ENCODE measurements at places on chromosomes 4 and X.

DNA sequence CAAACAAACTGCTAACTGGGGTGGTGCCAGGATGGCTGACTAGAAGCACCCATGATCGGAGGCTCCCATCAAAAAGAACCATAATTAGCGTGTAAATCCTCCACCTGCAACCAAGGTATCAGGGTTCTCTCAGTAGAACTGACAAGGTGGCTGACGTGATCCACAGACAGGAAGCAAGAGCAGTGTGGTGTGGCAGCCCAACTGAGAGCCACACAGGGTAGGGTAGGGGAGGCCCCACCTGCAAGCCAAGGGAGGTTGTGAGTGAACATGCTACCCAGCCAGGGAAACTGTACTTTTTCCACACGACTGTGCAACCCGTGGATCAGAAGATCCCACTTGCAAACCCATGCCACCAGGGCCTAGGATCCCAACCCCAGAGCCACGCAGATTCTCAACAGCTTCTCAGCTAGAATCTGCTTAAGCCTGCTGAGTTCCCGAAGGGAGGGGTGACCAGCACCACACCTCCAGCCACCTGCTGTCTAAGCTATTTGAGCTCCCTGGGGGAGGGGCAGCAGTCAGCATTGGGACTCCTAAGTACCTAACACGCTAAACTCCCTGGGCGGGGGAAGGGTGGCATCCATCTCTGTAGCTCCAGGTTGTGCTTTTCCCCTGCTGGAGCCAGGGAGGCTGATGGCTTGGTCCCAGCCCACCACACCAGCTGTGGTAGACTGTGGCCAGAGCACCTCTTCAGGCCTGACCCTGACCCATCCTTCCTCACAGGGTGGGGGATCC, 425.1 kb downstream of the GPM6A start:
- DNase-seq = no peak

DNA sequence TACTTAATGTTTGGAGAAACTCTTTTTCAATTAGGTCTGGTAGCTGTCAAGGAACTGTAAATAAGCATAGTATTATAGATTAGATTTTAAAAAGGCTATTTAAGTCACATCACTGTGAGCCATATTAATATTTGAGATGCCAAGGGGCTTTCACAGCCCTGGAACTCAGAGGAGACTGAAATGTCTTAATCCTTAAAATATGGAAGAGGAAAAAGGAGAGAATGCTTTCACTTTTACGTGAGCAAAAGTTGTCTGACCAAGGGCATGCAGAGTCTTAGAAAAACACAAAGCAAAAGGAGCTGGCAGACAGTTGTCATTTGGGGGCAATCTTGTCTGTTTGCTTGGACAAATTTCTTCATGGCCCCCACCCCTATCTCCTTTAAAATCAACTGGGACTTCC, 253.2 kb upstream of the IGFBP7 start:
- no peak for DNase-seq

DNA sequence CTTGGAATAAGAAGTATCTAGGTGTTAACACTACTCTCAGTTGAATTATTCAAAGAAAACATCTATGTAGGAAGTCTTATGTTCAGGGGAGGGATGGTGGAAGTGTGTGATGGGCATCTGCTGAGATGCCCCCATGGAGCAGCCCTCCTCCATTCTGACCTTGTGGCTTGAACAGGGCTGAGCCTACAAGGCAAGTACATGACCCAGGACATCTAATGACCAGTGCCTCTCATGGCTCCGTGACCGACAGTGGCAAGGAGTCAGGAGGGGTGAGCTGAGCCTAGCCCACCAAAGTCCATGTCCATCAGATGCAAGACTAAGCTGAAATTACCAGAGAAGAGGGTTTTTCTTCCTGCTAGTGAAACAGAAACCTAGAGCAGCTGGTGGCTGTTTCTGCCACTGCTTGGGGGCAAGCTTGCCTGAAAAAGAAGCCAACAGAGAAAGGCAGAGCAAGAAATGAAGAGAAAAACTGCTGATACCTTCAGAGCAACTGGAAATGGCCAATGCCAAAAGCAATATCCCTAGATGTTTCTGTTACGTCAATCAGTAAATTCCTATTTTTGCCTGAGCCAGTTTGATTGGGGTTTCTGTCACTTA, 113.5 kb downstream of the TSPAN5 start:
- DNase-seq = no peak

DNA sequence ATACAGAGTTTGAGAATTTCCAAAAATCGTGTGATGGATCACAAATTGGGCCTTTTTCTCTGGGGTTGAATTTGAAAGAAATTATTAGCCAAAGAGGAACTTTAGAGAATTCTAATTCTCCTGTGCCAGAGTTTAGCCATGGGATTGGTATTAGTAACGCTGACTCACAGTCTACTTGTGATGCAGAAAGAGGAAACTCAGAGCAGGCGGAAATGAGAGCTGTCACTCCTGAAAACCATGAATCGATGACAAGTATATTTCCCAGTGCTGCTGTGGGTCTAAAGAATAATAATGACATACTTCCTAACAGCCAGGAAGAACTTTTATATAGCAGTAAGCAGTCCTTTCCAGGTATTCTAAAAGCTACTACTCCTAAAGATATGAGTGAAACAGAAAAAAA, 64.9 kb downstream of the N4BP2 start:
- no peak for DNase-seq

GRCh38 chr4:55808632-55809031, 11.0 kb upstream of the EXOC1L start:
- DNase-seq = no peak

GRCh38 chr4:2335729-2336101, 73.8 kb upstream of the MXD4 start:
- DNase-seq = no peak

- DNase-seq = no peak
Observed at GRCh38 chr4:83335701-83336100, 1.1 kb upstream of the HPSE start.

DNA sequence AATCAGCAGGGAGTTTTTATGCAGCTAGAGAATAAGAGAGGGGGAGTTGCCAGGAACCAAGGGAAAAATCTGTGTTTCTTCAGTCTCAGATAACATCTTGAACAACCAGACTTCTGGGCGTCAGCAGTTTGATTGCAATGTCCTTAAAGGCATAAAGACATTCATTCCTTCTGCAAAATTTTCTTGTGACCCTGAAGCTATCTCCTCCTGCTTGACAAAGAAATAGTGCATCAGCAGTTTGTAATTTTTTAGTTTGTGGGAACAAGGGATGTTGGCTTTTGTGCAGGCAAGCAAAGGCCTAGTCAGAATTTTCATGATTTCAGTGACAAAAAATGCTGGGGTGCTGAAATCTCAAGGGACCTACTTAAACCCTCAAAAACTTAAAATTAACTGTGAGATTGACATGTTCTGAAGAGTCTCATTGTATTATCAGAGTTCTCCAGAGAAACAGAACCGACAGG, 125.8 kb upstream of the UNC5C start:
- no peak for DNase-seq

- DNase-seq = no peak
Observed at GRCh38 chr4:146072376-146072775, 103.1 kb upstream of the LSM6 start.

GRCh38 chr4:73674451-73674919, 54.2 kb upstream of the RASSF6 start:
- DNase-seq = no peak

GRCh38 chr4:121062521-121062920, 9.8 kb downstream of the NDNF start:
- DNase-seq = no peak

DNA sequence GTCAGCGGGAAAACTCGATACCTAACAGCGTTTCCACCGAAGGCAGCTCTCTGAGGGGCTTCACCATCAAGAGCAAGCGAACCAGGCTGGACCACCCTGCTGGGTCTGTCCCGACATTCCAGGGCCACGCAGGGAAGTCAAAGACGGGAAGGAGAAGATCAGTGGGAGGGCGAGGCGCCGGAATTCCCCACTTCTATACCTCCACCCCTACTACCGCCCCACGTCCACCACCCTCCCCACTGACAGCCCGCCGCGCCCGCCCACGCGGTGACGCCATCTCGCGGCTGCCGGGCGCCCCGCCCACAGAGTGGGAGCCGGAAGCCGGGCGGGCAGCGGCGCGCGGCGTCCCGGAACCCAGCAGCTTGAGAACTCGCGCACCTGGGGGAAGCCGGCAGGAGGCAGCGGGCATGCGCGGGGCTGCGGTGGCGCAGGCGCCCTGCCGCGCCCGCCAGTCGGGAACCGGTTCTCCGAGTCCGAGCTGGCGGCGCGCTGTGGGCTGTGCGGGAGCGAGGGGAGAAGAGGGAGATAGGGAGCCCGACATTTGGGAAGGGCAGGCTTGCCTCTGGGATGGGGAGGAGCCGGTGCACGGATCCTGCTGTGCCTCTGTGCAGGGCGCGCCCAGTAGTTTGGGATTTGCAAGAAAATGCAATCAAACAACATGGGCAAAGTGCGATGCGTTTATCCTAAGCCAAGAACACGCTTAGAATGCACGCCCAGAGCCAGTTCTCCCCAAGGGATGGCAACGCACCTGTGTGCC, 3.2 kb upstream of the STIM2 start:
- DNase-seq = peak; percentile 89

DNA sequence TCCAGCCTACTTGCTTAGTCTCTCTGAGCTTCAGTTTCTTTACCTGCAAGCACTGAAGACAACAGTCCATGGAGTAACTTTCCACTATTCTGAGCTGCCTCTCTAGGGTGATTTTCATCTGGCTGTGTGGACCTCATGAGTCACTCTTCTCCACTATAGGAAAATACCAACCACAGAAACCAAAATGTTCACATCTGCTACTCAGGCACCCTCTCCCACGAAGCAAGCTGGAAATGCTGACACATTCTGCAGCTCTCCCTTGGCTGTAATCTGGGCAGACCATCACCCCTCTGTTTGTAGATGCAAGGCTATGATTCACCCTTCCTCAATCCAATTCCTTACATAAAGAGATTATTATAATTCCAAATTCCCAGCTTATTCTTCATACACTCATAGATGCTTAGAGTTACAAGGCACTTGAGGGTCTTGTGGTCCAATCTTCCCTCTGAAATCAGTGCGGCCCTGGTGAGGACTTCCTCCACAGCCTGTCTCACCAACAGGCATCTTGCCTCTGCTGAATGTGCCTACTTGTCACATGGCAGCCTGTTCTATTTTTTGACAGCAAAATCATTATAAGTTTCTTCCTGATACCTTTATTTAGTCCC, 97.0 kb upstream of the LNX1 start:
- DNase-seq = peak; percentile 1

- no peak for DNase-seq
Observed at GRCh38 chr4:104064646-104065577, 345.1 kb upstream of the TACR3 start.

DNA sequence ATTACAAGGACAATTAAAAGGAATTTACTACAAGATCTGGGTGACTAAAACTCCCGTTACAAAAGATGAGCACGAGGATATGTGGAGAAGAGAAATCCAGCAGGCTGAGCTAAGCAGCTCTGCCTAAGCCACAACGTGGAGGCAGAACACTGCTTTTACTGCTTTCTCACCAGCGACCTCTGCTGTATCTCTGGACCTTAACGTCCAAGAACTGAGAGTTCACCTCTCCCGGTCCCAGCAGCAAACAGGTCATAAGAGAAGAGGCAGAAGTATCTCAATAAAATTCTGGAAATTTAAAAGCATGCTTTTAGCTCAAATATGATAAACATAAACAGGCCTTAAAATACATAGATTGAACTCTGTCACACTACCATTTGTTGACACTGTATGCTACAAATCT, 81.0 kb downstream of the ADGRA3 start:
- DNase-seq = no peak

GRCh38 chr4:12118651-12119213, 690.0 kb upstream of the HS3ST1 start:
- no peak for DNase-seq

GRCh38 chr4:82712561-82712960, 86.0 kb downstream of the SCD5 start:
- no peak for DNase-seq

- no peak for DNase-seq
Observed at GRCh38 chrX:129754056-129755024, 15.6 kb downstream of the XPNPEP2 start.

DNA sequence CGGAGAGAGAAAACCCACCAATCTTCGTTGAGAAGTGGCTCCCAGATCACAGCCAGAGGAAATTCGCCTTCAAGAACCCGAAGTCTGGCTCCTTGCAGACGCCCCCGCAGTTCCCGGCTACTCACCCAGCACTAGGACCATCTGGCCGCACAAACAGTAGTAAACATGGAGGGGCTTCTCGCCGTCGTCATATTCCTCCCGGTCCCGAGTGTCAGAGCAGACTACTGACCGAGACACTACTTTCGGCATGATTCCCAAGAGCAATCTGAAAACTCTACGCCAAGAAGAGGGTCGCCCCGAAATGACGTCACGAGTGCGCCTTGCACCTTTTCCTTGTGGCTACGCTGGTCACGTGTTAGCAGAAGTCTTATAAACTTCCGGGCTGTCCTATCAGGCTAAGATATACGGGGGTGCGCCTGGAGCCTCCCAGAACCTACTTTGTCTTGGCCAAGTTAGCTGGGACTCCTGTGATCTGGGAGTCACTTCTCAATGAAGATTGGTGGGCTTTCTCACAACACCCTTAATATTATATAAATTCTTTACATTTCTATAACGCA, at the start of gene STEEP1:
Gene STEEP1 (minus strand): TSS at position 303 of the 557 bp plus-strand sequence. CDS start 54 bp downstream, at position 249.
- DNase-seq = peak; percentile 68

GRCh38 chr4:7434766-7435150, at the start of gene PSAPL1:
TSS of gene PSAPL1 (minus strand) at chr4:7434930. CDS start at chr4:7434879, 51 bp downstream.
- no peak for DNase-seq

DNA sequence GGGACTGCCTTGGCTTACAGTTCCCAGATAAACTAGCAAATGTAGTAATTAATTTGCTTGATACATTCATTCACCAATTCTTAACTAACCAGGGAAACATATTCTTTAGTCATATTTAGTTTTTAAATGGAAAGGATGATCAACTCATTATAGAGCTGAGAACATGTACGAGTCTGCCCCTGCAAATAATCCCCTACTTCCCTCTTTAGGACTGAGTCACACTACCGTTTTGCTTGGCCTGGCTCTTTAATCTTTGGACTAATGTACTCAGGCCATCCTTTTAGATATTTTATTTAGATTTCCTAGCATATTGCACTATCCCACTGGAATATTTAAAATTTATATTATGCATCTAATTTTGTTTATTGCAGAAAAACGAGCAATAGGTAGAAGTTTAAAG, 105.5 kb upstream of the LCORL start:
- no peak for DNase-seq

DNA sequence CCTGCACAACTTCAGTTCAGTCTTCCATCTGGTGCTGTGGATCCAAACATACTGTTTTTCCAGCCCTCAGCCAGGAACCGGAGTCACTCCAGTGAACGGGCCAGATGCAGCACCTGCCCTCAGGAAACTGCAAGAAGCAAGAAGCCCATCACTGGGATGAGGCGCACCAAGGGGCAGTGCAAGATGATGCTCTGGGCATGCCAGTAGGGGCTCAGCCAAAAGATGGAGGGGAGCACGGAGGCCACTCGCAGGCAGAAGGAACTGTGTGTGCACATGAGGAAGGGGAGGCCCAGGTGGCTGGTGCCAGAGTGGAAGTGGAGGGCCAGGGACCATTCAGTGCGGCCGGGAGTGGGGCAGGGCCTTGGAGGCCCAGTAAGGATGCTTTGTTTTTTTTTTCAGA, 161.7 kb upstream of the MAMLD1 start:
- no peak for DNase-seq

- no peak for DNase-seq
Observed at GRCh38 chr4:82247171-82247570, 126.6 kb downstream of the HNRNPD start.
